Neural crest cell (in vitro differentiated cells): ENCODE measurements at places on chromosomes 7 and 10. TPM values are rescaled to one million over a fixed set of nuclear protein-coding genes. Genes with fewer than 3 reads are reported as not detected.

GRID1 gene
- total RNA-seq = 1.1 and 1.2 TPM in 2 replicates

SLC13A4 gene
- 0.27 and 0.68 TPM in 2 replicates for total RNA-seq

AKR1E2 gene
- 3.9 and 5.1 TPM in 2 replicates for total RNA-seq

GRCh38 chr10:2303169-2303568 is 565.8 kb upstream of the ADARB2 start:
- DNase-seq = no peak

GRCh38 chr10:19853831-19854230 is 37.6 kb downstream of the PLXDC2 start:
- no peak for DNase-seq
